ENCODE measurements at places on chromosomes 1 and 21.
A peak's percentile ranks its signal among the peaks of the same experiment; 100 is the strongest.

DNA sequence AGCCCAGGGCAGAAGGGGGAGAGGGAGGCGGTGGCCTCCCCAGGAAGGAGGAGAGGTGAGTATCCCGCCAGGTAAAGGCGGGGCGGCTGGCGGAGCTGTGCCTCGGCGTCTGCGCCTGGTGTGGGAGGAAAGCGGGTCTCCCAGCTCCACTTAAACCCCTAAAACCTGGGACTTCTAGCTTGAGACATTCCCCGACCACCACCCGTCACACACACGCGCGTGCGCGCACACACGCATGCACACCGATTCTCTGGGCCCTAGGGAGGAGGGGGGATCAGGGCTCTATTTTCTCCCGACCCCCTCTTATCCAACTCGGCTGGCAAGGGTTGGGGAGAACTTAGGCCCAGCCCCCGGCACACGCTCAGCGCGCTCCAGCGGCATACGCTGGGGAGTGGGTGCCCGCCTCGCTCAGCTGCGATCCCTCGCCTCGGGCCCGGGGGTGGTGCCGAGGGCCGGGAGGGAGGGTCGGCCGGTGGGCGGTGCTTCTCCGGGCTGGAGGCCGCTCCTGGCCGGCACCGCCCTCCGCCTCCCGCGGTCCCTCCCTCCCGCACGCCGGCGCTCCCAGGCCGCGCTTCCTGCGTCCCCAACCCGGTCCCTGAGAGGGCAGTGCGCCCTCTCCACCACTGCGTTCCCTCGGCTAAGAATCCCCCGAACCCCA, at the start of gene TMEM51:
TMEM51 (plus strand) TSS at position 564 of the 658 bp plus-strand sequence. CDS start 61,341 bp downstream, outside the sequence.
- peak; percentile 53 for DNase-seq

DNA sequence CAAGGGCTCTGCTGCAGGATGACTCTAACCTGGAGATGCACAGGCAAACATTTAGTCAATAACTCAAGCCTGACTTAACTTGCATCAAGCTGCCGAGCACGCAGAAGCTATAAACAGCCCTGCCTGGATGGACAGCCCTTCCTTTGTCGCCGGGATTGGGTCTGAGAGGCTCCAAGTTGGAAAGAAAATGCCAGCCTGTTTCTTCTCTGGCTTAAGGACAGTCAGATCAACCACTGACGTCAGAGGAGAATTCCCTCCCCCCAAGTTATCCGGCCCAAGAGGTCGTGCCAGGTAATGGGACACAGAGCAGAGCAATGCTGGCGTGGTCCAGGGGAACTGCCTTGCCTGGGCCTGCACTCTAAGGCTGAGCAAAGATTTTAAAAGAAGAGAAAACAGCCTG, 27.1 kb upstream of the LRRC38 start:
- DNase-seq = no peak

- DNase-seq = no peak
Observed at GRCh38 chr1:99271249-99271648, 7.0 kb downstream of the PLPPR4 start.

- no peak for DNase-seq
Observed at GRCh38 chr1:181204530-181204929, 116.0 kb downstream of the IER5 start.

DNA sequence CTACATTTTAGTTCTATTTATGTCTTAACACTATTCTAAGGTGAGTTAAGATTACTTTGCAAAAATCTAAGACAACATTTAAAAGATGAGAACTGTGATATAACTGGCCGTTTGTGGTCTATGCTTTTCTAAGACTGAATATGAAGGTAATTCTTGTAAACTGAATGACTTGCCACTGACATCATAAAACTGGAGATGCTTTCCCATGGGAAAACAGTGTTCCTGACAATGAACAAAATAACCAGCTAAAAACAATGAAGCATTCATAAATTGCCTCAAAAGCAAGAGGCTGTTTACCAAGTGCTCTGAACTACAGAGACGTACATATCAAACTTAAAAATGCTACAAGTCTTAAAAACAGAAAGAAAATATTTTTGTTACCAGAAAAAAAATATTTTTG, 54.7 kb downstream of the APP start:
- DNase-seq = peak; percentile 52

DNA sequence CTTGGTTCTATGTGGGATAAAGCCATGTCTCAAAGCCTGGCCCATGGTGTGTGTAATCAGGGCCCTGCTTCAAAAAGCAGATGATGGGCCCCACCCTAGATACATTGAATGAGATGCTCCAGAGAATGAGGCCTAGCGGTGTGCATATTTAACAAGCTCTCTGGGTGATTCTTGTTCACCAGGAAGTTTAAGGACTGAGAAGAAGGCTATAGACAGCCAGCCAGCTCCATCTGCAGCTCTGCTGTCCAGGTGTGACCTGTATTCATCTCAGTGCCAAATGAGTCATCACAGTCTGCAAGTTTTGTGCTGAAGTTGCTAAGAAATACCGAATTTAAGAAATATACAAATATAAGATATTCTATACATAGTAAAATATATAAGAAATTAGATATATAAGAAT, 182.0 kb upstream of the RUNX1 start:
- DNase-seq = no peak

DNA sequence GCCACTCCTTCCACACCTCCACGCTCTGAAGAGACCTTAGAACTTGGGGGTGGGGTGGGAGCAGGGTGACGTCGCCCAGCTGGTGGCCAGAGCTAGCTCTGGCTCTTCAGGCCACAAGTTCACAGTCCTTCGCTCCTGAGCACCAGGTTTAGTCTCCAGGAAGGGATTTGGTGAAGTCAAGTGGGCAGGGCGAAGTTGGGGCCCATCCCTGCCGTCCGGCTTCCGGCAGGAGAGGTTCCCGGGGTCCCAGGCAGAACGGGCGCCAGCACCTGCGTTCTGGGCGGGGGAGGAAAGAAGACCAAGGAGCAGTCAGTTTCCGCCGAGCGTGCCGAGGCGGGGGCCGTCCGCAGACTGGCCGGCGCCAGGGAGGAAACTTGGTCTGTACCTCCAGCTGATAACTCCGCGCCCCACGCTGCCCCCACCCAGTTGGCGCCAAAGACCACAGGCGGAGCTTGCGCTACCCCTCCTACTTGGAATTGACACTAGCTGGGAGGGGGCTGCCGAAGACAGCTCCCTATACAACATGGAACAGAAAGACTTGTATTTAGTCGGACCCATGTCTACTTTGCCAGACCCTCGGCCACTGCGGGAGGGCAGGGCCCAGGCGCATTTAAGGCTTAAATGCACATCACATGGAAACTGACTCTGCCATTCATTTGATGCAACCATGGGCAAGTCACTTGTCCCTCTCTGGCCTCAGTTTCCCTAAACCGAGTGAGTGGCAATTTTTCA, 995 bp downstream of the ID3 start:
- peak; percentile 79 for DNase-seq

GRCh38 chr1:232591344-232591743, 38.6 kb downstream of the SIPA1L2 start:
- DNase-seq = no peak

- peak; percentile 3 for DNase-seq
Observed at GRCh38 chr1:92909321-92909720, 51.9 kb downstream of the DIPK1A start.

GRCh38 chr1:55275151-55275748, 60.1 kb upstream of the USP24 start:
- no peak for DNase-seq

- peak; percentile 31 for DNase-seq
Observed at GRCh38 chr1:6612641-6613360, 730 bp upstream of the PHF13 start.

- no peak for DNase-seq
Observed at GRCh38 chr1:50352428-50352827, 70.8 kb downstream of the DMRTA2 start.

- DNase-seq = no peak
Observed at GRCh38 chr1:153430561-153430960, 14.2 kb downstream of the S100A7A start.

- no peak for DNase-seq
Observed at GRCh38 chr21:42427809-42428419, 24.2 kb downstream of the UBASH3A start.

- no peak for DNase-seq
Observed at GRCh38 chr21:39651206-39651605, 38.5 kb downstream of the B3GALT5 start.

- DNase-seq = no peak
Observed at GRCh38 chr1:51853360-51853759, 25.2 kb downstream of the NRDC start.

- DNase-seq = no peak
Observed at GRCh38 chr21:34907461-34908418, 141.4 kb downstream of the RUNX1 start.

DNA sequence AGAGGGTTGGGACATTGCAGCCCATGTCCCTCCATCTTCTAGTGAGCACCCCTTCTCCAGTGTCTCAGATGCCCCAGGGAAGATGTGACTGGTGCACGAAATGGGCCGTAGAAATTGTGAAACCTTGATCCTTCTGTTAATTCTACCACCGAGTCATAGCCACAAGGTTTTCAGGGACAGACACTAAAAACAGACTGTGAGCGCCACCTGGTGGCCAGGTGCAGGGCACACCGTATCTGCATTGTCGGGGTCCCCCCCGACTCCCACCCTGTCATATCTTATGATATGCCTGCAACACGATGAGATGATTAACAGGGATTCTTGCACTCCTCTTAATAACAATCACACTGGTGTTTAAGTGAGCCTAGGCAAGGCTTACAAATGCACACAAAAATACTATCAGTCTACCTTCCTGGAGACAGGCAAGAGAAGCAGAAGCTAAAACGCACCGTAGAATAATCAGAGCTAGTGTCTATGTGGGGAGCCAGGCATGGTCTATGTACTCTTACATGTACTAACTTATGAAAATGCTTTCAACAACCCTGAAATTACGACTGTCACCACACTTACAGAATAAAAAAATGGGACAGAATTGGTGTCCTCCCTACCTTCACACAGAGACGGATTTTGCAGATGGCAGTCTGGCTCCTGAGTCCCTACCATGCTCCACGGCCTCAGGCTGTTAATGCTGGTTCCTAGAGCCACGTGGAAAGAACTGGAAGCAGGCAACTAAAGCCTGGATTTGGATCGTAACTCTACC, 57.9 kb downstream of the FHAD1 start:
- no peak for DNase-seq

DNA sequence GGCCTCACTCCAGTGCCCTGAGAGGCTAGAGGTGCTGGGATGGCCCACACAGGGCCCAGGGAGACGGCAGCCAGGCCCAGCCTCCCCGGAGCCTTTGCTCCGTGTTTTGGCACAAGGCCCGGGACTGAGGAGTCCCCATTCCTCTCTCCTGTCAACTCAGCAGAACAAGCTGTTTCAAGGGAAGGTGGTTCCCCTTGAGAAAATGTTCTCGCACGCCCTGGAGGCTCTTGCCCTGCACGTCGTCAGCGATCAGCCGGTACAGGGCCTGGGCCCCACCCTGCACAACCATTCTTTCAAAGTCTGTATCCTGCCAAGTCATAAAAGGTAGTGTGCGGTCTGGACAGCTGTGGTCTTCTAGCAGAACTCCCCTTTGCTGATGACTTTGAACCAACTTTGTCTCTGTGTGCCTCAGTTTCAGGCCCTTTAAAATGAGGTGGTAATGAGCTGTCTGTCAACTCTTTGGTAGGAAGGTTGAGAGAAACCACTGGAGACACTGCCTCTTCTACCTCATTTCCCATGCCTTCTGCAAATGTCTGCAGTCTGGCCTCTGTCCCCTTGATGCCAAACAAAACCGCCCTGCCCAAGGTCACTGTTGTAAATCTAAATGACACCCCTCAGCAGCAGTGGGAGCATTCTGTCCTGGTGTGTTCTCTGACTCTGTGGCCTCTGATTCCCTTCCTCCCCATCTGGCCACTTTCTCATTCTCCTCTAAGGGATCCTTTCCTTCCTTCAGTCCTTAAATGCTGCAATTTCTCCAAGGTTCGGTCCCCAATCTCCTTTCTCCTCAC, 138.6 kb upstream of the JUN start:
- no peak for DNase-seq

DNA sequence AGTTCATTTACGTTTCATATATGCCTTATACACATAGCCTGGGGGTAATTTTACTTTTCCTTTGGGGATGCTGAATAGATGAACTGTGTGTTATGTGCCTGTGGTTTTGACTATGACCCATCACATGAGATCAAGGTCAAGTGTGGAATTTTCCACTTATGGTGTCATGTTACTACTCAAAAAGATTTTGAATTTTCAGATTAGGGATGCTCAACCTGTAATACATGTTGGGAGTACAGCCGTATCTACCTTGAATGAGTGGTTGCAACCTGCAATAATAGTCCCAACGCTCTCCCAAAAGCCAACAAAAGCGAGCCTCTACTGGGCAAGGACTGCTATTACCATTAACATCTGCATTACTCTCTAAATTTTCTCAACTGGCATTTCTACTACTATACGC, 68.5 kb upstream of the SDC3 start:
- DNase-seq = no peak

- no peak for DNase-seq
Observed at GRCh38 chr1:98453066-98453465, 208.5 kb upstream of the SNX7 start.

GRCh38 chr1:32918179-32918578, 17.0 kb upstream of the TMEM54 start:
- no peak for DNase-seq

- DNase-seq = no peak
Observed at GRCh38 chr1:223650465-223650864, 15.0 kb downstream of the CAPN8 start.

- no peak for DNase-seq
Observed at GRCh38 chr1:193589597-193590040, 403.2 kb upstream of the B3GALT2 start.

DNA sequence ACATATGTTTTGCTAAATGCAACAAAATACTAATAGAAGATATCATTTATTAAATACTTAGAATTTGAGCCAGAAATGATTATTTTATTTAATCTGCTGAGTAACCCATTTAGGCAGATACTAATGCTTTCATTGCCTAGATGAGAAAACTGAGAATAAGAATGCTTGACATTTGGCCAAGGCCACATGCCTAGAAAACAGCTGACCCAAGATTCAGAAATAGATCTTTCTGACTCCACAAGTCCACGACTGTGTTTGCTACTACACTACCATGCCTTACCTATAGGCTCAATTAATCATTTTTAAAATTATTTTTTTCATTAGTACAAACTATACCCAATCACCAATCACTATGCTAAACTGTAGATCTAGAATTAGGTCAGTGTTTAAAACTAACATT, 129.7 kb downstream of the ATP1B1 start:
- no peak for DNase-seq

GRCh38 chr1:19448491-19449439, 36.6 kb downstream of the CAPZB start:
- peak; percentile 75 for DNase-seq

All from kidney capillary endothelial cell (primary cell).